ENCODE measurements at places on chromosomes 1 and 21.

- no peak for DNase-seq
Measured at GRCh38 chr1:112370996-112371395, 25.0 kb upstream of the CTTNBP2NL start.

GRCh38 chr1:111505641-111506119 is 2.2 kb upstream of the ADORA3 start:
- no peak for DNase-seq

DNA sequence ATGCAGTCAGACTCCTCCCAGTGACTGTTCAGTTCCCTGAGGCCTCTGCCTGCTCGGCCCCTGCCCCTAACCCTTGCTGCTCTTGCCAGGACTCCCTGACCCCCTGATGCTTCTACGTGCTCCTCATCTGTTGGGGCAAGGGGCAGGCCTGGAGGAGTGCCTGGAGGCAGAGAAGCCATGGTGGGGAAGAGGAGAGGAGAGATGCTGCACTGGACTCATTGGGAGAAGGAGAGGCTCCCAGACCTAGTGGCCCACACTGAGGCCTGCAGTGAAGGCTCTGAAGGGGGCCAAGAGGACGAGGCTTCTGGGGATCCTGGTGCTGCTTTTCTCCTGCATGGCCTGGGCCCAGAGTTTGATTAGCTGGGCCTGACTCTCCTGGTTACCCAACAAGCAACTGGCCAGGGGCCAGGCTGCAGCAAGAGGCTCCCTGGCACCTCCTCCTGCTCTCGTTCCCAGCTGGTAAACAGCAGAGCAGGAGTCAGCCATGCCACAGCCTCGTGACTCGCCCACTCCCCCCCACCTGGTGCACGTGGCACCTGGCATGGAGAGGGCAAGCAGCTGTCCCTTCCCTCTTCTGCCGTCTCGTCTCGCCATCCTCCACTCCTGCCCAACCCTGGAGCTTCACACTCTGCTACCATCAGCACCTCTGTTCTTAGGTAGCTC is 847 bp upstream of the RORC start:
- no peak for DNase-seq

GRCh38 chr1:237071641-237072420 is 29.8 kb downstream of the RYR2 start:
- DNase-seq, result no peak

- no peak for DNase-seq
Measured at GRCh38 chr1:17594690-17595601, 55.4 kb downstream of the ARHGEF10L start.

GRCh38 chr1:168893359-168893801 is 164.4 kb upstream of the DPT start:
- no peak for DNase-seq

DNA sequence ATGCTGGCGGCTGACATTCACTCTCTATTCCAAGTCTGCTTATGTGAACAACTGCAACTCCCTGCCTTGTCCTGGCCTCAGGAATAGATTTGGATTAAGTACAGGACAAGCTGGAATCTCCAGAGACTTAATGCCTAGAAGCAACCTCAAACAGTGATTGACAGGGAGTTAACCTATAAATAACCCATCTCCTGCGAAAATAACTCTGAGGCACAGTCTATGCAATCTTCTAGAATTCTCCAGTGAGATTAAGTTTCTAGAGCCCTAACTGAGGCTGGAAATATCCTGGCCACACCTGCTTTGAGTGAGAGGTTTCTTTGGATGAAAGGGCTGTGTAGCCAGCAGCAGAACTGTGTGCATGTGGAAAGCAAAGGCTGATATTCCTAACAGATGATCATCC is 25.3 kb upstream of the ATP1A1 start:
- DNase-seq, result no peak
